ENCODE measurements at places on chromosomes 4 and X.

DNA sequence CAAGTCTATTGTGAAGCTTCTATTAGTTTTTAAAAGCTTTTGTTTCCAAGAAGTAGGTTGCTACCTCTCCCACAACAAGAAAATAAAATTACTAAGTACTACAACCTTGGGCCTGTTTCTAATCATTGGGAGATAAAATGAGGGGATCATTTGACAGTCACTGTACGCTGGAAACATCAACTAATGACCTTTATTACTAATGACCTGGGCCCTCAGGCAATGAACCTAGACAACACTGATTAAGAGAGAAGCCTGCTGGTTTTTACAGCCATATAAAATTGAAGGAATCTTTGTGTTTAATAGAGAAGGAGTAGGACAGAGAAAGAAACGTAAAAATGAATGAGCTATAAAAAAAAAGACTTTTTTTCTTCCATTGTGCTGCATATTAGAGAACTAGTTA lies 1000.9 kb downstream of the STPG2 start:
- DNase-seq, result no peak

GRCh38 chrX:107709266-107709806 lies 66.3 kb downstream of the TSC22D3 start:
- DNase-seq, result no peak

DNA sequence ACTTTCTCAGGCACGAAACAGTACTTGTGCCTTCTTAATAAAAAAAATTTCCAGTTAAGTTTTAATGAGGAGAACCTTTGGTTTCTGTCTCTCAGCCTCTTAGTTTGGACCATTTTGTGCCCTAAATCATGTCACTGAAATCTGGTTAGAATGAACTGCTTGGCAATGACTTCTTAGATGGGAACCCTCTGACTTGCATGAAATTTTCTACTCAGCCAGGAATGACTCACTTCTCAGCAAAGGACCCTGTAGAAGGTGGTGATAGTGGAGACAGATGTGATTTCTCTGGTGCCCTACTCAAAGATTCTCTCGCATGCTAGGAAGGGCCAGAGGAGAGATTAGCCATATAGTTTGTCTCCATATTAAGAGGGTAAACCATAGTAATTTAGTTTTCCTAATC lies 50.5 kb downstream of the RASL11B start:
- peak; percentile 37 for DNase-seq

- no peak for DNase-seq
Observed at GRCh38 chr4:161564230-161564834, 599.5 kb downstream of the FSTL5 start.
